Caudate nucleus (tissue), 63 donors: ENCODE measurements at places on chromosomes 5 and 9.

DNA sequence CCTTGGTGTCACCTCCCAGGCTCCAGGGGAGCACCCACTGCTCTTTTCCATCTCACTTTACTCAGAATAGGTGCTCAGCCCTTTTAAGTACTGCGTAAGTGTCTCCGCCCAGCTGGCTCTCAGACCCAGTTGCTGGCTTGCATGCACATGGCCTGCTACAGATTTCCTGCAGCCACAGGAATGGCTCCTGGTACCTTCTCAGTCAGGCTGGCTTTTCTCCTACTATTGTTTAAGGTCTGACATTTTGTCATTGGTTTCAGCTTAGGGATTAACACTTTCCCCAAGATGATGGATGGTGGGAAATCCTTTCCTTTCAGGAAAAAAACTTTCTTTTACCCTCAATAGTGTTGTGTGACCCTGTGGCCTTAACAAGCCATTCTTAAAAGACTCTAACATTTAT, 1652.3 kb upstream of the WWC1 start:
- no peak for DNase-seq

- no peak for DNase-seq
Observed at GRCh38 chr5:172235132-172235780, 41.3 kb downstream of the EFCAB9 start.

GRCh38 chr5:55903121-55903701, 52.1 kb downstream of the IL31RA start:
- DNase-seq = no peak

DNA sequence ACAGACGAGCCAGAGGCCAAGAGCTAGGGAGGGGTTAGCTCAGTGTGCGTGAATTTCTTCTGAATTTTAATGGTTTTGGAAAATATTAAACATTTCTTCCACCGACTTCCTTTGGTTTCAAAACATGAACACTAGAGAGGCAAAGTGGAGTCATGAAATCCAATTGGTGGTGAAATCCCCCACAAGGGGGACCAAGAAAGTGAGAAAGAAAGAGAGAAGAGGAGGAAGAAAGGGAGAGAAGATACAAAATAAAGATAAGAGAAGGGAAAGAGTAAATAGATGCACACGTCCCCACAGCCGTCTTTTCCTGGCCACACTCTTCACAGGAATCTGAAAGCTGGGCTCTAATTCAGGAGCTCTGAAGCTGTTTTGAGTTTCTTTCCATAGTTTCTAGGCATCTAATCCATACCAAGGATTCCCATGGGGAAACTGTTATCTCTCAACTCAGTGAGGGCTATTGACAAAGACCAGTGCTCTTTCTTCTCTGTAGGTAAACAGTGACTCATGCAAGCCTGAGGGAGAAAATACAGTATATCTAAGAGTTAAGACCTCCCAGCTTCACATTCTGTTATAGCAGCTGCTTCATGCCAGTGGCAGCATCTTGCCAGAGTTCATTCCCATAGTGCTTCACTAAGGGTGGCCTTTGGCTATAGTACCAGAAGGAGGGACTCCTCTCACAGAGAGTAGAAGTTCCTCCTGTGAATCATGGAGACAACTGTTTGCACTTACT, 115.8 kb upstream of the LIFR start:
- DNase-seq = no peak

GRCh38 chr9:33765411-33765810, 29.9 kb upstream of the PRSS3 start:
- DNase-seq = no peak

DNA sequence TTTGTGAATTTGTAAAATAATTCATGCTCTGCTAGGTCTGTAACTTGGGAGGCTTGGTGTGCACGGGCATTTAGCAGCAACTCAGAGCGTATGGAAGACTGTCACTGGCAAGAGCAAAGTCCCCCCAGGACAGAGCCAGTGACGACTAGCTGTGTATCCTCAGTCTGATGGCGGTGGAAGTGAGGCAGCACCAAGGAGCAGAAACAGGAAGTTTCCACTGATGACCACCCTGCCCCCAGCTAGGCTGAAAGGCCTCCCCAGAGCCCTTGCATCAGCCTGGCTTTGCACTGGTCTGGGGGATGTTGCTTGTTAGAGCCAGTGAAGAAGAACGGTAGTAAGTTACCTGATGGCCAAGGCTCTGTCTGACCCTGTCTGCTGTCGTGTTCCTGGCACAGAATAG, 66.8 kb upstream of the ABL1 start:
- DNase-seq = no peak

- no peak for DNase-seq
Observed at GRCh38 chr9:27183701-27184100, 74.7 kb downstream of the TEK start.

- DNase-seq = no peak
Observed at GRCh38 chr5:149616727-149617285, 35.5 kb downstream of the ARHGEF37 start.
